ENCODE measurements at places on chromosomes 12 and 14.
A peak's percentile ranks its signal among the peaks of the same experiment; 100 is the strongest.

- no peak for DNase-seq
Observed at GRCh38 chr12:3000548-3001275, 41.5 kb downstream of the TEAD4 start.

DNA sequence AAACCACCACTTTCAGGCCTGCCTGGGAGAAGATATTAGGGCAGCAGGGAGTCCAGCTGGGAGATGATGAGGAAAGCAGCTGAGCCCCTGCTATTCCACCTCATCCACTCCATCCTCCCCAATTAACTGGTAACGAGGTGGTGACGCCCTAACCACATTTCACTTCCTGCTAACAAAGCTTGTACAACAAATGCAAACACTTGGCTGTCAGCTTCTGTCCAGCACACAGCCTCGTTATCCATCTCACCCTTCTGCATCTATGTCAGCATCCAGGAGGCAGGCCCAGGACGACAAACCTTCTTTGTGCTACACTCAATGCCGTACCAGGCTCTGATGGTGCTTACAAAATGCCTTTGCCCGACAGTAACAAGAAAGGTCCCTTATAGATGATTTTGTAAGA, 225.4 kb downstream of the APAF1 start:
- no peak for DNase-seq

- DNase-seq, result no peak
Observed at GRCh38 chr12:132285991-132286681, 43.3 kb downstream of the GALNT9 start.

DNA sequence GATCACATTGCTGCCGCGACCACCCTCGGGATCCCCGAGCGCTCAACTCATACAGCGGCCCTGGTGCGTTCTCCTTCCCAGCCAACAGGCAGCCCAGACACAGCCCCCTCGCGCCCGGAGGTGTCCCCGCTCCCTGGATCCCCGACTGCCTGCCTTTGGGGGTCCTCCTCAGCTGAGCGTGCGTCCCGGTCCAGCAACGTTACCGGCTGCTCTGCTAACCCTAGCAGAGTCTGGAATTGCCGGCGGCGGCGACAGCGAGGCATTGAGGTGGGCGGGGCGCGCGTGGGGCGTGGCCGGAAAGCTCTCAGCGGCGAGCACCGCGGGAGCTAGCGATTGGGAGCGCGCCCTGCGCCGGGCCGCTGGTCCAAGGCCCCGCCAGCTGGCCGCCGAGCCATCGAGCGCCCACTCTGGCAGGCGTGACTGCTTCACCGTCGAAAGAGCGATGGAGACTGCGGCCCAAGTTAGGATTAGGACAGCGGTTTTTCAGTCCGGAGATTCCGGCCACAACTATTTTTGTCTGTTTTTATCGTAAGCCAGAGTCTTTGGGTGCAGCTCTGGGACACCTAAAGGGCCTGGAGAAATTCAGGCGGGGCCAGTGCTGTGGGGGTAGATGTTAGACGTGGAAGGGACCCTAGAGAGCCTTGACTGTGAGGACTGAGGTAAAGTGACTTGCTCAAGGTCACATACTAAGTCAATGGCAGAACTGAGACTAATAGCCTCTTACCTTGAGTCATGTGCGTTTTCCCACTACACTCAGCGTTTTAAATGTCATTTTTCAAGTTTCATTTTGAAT, at the start of gene HEATR5A:
Gene HEATR5A, minus strand, starts transcription at position 232 of the 793 bp plus-strand sequence. CDS start 17,575 bp downstream, outside the sequence.
- peak; percentile 94 for DNase-seq

DNA sequence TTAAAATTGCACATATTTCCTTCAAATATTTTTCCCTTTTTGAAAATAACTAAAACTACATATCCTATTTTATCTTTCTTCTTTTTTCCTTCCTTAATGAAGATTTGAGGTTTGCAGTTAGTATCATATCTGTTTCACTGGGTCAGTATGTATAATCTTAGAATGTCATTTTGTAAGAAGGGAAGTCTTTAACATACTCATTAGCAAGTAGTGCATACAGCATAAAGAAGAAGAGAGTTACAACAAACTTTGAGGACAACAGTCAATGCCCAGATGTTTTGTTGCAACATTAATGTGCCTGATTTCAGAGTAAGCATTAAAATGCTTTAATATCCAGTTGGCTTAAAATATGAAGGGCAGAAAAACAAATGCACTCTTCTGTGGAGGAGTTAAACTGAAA, 176.9 kb upstream of the FBXO33 start:
- DNase-seq, result no peak

GRCh38 chr12:65838330-65838976, 14.2 kb downstream of the HMGA2 start:
- DNase-seq, result no peak

- DNase-seq, result no peak
Observed at GRCh38 chr14:105307052-105307727, 6.4 kb upstream of the BRF1 start.

- DNase-seq, result no peak
Observed at GRCh38 chr12:104056419-104056972, 6.5 kb upstream of the GLT8D2 start.

DNA sequence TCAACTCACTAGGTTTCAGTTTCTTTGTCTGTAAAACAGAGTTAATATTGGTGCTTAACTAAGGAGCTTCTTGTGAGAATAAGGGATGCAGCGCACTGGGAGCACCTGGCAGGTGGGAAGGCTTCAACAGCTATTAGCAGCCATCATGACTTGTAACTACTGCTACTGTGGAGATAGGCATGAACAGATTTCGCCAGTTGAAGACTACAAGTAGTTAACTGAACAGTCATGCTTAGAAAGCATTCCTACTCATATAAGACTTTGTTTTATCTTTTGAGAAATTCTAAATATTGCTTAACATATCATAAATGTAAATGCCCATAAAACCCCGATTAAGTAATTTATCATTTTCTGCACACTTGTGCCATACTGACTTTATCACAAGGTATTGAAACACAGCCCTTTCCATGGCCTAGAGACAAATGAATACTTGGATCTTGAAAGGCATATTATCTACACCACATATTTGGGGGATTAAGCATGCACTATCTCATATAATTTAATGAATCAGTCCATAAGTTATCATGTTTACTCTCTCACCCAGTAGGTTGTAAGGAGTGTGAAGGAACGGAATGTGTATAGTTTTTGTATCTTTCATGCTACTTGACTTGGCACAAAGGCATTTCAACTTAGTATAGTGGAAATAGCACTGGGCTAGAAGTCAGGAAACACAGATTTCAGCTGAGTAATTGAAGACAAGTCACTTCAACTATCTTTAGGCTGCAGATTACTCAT, 16.1 kb downstream of the NTN4 start:
- DNase-seq, result no peak

- no peak for DNase-seq
Observed at GRCh38 chr14:105394714-105395537, 3.4 kb upstream of the TEX22 start.

- no peak for DNase-seq
Observed at GRCh38 chr14:75401361-75401760, 26.5 kb upstream of the JDP2 start.

- no peak for DNase-seq
Observed at GRCh38 chr14:55450987-55451386, 10.6 kb upstream of the TBPL2 start.

GRCh38 chr14:58668848-58669480, 31.2 kb downstream of the DACT1 start:
- no peak for DNase-seq

- no peak for DNase-seq
Observed at GRCh38 chr12:105239304-105239703, 3.3 kb upstream of the APPL2 start.
